ENCODE measurements at places on chromosomes 12 and 14.

- peak; percentile 98 for DNase-seq
Observed at GRCh38 chr12:1661553-1662335, 29.1 kb upstream of the ADIPOR2 start.

DNA sequence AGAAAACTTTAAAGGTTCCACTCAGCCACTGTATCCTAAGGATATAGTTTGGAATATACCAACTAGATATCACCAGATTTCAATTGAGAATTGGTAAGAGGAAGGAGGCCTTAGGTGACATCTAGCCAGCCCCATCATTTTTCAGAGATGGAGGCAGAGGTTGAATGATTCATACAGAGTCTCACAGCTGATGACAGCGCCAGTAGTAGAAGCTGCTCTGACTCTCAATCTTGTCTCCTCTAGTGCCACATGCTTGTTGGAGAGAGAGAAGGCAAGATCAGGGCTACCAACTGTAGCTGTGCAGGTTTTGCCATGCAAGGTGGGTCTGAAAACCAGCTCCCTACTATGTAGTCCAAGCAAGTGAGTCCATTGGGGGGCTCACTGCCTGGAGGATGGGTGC, 6.1 kb downstream of the FRMD6 start:
- no peak for DNase-seq

DNA sequence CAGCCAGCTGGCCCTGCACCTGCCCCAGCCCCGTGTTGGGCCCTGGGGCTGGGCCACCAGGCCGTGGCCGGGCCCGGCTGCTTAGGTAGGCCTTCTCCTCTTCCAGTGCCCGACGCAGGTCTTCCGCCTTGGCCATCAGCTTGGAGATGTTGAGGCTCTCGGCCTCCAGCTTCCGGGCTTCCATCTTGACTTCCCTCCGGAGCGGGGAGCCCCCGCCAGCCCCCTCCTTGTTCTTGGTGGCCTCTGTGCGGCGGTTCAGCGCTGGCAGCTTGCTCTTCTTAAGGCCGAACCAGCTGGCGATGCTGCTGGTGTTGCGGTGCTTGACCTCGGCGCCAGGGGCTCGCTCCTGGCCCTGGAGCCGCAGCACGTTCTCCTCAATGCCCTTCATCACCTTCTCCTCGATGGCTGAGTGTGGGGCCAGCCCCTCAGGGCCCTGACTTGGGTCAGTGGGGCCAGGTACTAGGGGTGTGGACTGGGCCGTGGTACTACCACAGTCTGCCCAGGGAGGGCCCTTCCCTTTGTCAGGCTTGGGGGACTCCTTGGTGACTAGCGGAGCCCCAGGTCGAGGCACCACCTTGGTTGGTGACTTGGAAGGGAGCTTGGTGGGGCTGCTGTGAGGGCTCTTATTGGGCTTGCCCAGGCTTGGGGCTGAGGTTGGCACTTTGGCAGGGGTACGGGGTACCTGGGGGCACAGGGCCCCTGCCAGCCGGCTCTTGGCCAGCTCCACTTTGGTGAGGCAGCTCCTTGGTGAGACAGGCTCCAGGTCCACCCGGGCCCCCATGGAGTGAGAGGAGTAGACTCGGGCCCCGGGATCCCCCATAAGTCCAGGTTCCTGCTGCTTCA, 33.2 kb downstream of the NCKAP5L start:
- DNase-seq, result peak; percentile 69

GRCh38 chr14:64465831-64466554, 694 bp downstream of the AKAP5 start:
- no peak for DNase-seq

- DNase-seq, result no peak
Observed at GRCh38 chr14:102827716-102828115, 50.5 kb downstream of the TRAF3 start.

Measured in aorta (tissue), 5 donors.